ENCODE measurements at places on chromosomes 6 and 20.

GRCh38 chr20:51801823-51802123 lies 548 bp downstream of the SALL4 start:
- peaks cover 11% of the 10 kb centered on the region for H3K4me1 ChIP-seq
- DNase-seq: no peak
- H3K36me3 ChIP-seq: no peaks in the 10 kb centered on the region
- H3K27ac ChIP-seq: peak overlapping the region; percentile 96
- peak overlapping the region; percentile 92 for H3K4me3 ChIP-seq

DNA sequence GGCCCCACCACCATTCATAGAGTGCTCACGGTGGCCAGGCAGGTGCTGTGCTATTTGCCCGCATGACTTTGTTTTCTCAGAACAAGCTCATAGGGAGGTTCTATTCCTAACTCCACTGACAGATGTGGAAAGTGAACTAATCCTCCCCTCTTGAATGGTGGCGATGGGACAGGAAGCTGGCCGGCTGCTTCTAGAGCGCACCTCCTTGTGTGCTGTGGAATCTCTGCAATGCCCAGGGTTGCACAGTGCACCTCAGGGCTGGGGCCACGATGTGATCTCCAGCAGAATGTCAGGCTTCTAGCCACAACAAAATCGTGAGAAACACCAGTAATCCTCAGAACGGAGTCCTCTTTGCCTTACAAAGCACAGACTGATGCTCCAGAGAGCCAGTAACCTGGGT lies 53.8 kb upstream of the SLC22A23 start:
- no peak overlapping the region for H3K4me3 ChIP-seq
- H3K27ac ChIP-seq: no peak overlapping the region
- no peaks in the 10 kb centered on the region for H3K27me3 ChIP-seq
- no peak for DNase-seq
- H3K36me3 ChIP-seq: no peaks in the 10 kb centered on the region

- H3K4me3 ChIP-seq: no peak overlapping the region
- peaks cover 21% of the 10 kb centered on the region for H3K36me3 ChIP-seq
- H3K27ac ChIP-seq: no peak overlapping the region
- no peak for DNase-seq
- no peaks in the 10 kb centered on the region for H3K27me3 ChIP-seq
- no peaks in the 10 kb centered on the region for H3K4me1 ChIP-seq
These were observed 67.2 kb downstream of the DHX35 start for GRCh38 chr20:39029364-39029763.

GRCh38 chr6:154705471-154706113 lies 27.6 kb upstream of the SCAF8 start:
- no peak overlapping the region for H3K27ac ChIP-seq
- H3K4me3 ChIP-seq: no peak overlapping the region
- H3K27me3 ChIP-seq: no peaks in the 10 kb centered on the region
- no peak for DNase-seq
- H3K36me3 ChIP-seq: no peaks in the 10 kb centered on the region

DNA sequence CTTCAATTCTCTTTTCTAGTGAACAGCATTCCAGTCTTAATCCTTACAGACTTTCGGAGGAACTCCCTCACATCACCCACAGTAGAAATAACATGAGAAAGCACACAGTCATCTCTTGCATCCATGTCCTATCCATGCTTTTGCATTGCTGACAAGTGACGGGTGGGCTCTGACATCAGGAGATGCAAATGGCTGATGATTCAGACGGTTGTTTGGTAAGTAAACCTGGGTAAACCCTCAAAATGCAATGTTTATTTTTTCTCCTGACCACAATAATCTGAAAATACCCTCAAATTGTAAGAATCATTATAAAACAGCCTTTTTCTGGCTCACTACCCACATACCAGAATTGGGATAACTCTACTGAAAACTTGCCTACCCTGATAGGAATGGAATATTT lies 792.0 kb downstream of the MAFB start:
- peaks cover 6% of the 10 kb centered on the region for H3K4me1 ChIP-seq
- no peak overlapping the region for H3K27ac ChIP-seq
- H3K27me3 ChIP-seq: no peaks in the 10 kb centered on the region
- no peak for DNase-seq
- no peaks in the 10 kb centered on the region for H3K36me3 ChIP-seq

DNA sequence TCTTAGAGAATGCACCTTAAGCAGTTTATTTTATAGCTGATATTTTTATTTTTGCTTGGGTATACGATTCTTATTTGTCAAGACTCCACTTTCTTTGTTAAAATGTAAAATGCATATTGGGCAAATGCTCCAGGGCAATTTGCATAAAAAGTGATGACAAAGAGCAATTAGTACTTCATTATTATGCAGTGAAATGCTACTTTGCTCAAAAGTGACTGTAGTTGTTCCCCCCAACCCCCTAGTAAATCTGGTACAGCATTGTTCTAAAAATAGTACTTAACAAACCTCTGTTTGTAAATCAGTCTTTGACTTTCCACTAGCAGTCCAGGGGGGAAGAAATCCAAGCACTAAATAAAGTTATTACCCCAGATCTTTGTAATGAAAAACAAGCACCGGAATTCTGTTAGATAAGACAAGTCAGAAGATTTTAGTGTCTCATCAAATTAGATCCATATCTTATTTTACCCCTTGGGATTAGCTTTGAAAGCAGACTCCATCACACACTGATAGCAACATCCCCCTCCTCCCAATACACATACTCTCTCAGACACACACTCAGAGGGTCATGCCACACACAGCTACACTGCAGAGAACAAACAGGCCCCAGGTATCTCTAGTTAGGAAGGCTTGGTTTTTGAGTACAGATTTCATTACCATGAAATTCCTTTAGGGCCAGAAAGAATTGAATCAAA lies 32.9 kb upstream of the BACH2 start:
- no peaks in the 10 kb centered on the region for H3K36me3 ChIP-seq
- H3K4me3 ChIP-seq: peak overlapping the region; percentile 41
- no peak overlapping the region for H3K27ac ChIP-seq

- H3K36me3 ChIP-seq: no peaks in the 10 kb centered on the region
- H3K4me1 ChIP-seq: no peaks in the 10 kb centered on the region
- H3K4me3 ChIP-seq: no peak overlapping the region
- no peak overlapping the region for H3K27ac ChIP-seq
- no peaks in the 10 kb centered on the region for H3K27me3 ChIP-seq
- DNase-seq: no peak
These were observed 57.5 kb downstream of the RIN2 start for GRCh38 chr20:19815553-19815991.

DNA sequence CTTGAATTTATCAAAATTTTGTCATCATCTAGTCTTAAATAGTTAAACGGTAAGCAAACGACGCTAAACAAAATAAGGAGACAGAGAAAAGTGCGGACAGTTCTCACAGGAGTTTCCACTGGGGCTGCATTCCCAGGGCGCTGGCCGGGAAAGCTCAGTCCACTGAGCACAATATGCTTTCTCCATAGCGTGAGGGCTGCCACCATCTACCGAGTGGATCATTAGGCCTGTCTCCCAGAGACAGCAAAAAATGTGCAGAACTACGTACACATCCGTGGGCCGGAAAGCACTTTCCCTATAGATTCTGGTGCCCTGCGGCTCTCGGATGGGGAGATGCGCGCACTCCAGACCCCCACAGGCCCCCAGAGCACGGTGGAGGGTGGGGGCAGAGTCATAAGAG lies 84.9 kb downstream of the THBS2 start:
- H3K27me3 ChIP-seq: no peaks in the 10 kb centered on the region
- H3K27ac ChIP-seq: no peak overlapping the region
- no peaks in the 10 kb centered on the region for H3K4me1 ChIP-seq

GRCh38 chr6:170525795-170526194 lies 27.3 kb downstream of the PSMB1 start:
- no peak overlapping the region for H3K4me3 ChIP-seq
- H3K36me3 ChIP-seq: no peaks in the 10 kb centered on the region
- H3K27me3 ChIP-seq: no peaks in the 10 kb centered on the region
- no peak overlapping the region for H3K27ac ChIP-seq

DNA sequence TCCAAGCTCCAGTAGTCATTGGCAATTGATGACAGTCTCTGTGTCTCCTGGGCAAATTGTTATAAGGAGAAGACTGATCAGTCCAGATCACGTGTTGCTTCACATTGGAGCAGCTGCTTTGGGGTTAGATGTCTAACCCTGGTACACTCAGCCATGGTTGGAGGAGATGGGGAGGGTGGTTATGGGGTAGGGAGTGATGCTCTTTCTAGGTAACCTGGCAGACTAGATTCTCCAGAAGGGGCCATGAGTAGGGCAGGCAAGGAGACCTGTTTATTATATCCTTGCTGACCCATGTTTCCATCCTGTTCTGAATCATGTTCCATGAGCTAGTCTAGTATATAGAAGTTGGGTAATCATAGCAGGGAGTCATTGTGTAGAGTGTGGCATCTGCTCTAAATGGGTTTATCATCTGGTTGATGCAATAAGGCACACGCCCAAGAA lies 50.8 kb upstream of the BACH2 start:
- no peaks in the 10 kb centered on the region for H3K36me3 ChIP-seq
- H3K27ac ChIP-seq: no peak overlapping the region
- no peak overlapping the region for H3K4me3 ChIP-seq
- no peaks in the 10 kb centered on the region for H3K4me1 ChIP-seq

DNA sequence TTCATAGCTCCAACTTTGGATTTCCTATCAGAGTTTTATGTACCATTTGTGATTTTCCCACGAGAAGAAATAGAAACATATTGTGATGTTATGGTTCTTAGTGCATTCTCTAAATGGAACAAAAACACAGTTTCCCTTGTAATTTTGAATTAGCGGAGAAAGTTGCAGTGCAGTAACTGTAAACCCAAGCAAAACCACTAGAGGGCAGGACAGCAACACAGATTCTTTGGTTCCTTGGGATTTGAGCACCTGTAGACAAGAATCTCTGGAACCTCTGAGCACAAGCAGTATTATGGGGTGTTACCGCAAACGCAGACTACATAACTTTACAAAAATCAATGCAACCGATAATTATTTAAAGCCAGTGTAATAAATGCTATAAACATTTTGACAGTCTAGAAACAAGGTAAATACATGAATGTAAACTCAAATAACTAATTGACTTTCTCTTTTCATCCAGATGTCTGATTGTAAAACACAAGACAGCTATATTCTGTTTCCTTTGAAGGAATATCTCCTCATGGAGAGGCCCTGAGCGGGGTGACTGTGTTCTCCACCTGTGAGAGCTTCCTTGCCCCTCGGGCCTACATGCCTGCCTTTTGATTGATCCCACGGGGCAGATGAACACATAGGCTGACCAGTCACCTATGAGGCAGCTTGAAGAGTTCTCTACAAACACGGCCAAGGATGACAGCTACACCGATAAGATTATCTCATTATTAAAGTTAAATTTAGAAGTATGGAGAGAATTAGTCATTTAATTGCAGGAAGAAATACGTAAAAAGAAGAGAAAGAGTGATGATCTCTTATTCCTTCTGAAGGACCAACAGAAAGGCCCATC lies 67.5 kb upstream of the COL21A1 start:
- no peaks in the 10 kb centered on the region for H3K4me1 ChIP-seq
- H3K27me3 ChIP-seq: no peaks in the 10 kb centered on the region
- no peak for DNase-seq

DNA sequence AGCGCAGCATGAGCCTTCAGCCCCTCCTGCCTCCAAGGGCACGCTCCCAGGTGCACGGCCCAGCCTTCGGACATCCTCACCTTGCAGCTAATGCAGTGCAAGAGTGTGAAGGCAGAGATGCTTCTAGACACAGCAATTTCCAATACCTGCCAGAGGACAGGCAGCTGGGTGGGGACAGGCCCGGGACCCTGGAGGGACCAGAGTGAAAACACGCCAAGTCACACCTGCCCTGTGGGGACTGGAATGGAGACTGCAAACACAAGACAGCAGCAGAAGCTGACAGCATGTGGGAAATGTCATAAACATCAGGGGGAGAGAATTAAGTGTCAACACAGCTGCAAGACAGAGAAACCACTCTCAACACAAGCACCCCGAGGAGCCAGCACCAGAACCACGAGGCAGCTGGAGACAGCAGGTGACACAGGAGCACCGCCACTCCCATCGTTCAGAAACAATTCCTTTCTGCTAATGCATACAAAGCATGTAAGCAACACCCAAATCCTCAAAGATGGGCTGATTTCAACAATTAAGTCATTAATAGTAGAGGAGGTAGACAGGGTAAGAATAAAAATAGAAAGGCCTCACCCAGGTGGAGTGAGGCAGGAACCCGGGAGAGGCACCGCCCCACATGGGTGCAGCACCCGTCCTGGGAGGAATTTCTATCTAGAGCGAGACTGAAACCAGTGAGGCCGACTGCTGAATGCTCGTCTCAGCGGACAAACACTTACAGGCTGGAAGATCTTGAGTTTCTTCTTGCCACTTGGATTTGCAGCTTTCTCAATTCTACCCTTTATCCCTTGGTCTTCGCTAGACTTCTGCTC lies 17.1 kb downstream of the DIDO1 start:
- H3K27me3 ChIP-seq: no peaks in the 10 kb centered on the region
- peaks cover 74% of the 10 kb centered on the region for H3K36me3 ChIP-seq

DNA sequence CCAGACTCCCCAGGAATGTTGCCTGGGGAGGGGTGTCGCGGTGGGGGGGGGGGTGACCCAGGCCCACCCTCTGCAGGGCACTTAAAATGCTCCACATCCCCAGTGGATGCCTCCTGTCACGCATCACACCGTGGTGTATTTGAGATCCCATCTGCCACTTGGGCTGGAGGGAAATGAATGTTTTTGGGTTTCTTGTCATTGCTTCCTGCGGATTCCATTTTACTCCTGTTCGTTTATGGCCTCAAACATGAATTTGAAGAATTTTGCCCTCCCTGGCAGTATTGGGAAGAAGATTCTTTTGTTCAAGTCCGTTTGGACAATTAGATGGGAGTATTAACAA lies 544 bp upstream of the KHDC1 start:
- no peak for DNase-seq
- H3K4me3 ChIP-seq: peak overlapping the region; percentile 47
- no peaks in the 10 kb centered on the region for H3K4me1 ChIP-seq
- no peaks in the 10 kb centered on the region for H3K36me3 ChIP-seq

DNA sequence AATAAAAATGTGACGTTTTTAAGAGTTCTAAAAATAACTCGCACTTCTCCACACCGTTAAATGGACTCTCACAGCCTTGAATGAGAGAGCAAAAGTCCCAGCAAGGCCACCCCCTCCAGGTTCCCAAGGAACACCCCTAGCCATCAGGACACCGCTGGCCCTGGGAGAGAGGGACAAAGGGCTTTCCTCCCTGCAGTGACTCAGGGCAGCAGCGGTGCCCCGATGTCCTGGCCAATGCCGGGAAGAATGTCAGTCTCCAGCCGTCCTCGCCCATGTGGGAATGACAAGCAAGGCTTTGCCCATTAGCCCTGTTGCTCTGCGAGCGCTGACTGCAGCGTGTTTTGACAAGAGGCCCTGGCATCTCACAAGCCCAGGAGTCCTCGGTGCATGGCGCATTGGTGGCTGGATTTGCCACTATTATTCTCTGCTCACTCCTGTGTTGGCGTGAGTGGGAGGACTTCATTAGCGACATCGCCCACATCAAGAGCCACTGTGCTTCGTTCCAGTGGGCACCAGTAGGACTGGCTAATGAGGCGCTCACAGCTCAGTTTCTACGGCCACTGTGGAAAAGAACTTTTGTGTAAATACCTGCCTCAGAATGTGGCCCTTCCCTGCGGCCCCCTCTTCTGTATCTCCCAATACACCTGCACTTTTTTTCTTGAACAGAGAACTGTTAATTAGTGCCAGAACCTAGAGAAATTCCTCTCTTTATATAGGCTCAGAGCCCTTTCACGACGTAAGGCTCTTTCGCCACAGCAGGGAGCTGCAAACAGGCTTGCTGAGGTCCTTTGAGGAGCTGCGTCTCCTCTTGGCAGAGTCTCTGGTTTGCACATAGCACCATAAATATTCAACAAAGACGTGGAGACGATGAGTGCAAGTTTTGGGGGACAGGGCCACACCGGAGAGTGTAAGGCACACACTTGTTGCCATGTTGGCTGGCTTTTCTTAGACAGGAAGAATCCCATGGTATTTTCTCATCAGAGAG lies 336.6 kb downstream of the TAF4 start:
- H3K27me3 ChIP-seq: no peaks in the 10 kb centered on the region
- no peak overlapping the region for H3K27ac ChIP-seq
- no peaks in the 10 kb centered on the region for H3K4me1 ChIP-seq
- no peak overlapping the region for H3K4me3 ChIP-seq
- no peak for DNase-seq

Measured in H1 (cell line).